Dorsolateral prefrontal cortex (tissue), 122 donors: ENCODE measurements at places on chromosomes 6 and 20.

DNA sequence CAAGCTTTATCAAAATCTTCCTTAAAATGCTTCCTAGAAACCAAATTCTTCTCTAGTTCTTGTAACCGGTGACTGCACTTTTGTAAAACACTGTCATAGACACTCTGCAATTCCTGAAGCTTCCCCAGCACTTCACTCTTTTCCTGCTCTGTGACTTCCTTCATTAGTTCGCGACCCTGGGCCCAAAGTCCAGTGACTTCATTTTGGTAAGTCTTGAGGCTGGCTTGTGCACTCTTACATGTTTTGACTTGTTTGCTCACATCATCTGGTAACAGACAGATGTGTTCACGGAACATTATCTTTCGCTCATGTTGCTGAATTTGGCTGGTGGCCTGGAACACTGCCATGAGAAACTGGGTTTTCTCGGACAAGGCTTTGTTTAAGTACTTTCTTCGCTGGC, 306.2 kb downstream of the SYNE1 start:
- no peak for DNase-seq

- no peak for DNase-seq
These were observed 165.9 kb downstream of the SASH1 start for GRCh38 chr6:148508401-148509041.

- DNase-seq, result no peak
These were observed 32.8 kb downstream of the PPP1R14C start for GRCh38 chr6:150175586-150176151.

- DNase-seq, result no peak
These were observed 4.0 kb downstream of the DSP start for GRCh38 chr6:7545316-7546019.

- DNase-seq, result no peak
These were observed 113.3 kb downstream of the CRYBG1 start for GRCh38 chr6:106473812-106474211.

- DNase-seq, result no peak
These were observed 36.5 kb upstream of the TBC1D7 start for GRCh38 chr6:13364842-13365241.

- no peak for DNase-seq
These were observed 113.8 kb downstream of the SYCP2 start for GRCh38 chr20:59819496-59820203.
